ENCODE measurements at places on chromosomes 7 and 10.

DNA sequence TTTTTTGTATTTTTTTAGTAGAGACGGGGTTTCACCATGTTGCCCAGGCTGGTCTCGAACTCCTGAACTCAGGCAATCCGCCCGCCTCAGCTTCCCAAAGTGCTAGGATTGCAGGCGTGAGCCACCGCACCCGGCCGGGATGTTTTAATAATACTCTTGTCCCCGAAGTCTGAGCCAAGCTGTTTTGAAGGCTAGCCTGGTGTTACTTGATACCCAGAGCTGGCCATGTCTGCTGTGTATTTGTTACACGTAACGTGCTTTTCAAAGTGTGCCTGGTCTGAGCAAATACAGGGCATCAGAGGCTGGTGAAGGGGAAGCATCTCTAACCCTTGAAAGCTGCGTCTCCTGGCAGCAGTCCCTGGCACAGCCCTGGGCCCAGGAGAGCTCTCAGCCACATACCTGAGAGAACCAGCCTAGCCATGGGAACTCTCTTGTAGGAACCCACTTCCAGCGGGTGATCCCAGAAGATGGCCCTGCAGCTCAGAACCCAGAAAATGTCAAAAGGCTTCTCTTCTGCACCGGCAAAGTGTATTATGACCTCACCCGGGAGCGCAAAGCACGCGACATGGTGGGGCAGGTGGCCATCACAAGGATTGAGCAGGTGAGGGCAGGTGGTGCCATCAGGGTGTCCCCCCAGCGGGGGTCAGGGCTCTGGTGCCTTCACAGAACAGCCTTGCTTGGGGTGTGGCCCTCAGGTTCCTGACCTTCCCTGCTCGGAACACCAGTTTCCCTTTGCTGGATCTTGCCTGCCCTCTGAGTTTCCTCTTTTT lies 41.7 kb upstream of the ZMIZ2 start:
- DNase-seq, result no peak

- no peak for DNase-seq
Measured at GRCh38 chr7:89238156-89238555, 442.6 kb upstream of the TEX47 start.

GRCh38 chr10:77359287-77359691 lies 278.3 kb downstream of the KCNMA1 start:
- DNase-seq, result no peak

GRCh38 chr10:93601774-93602162 lies 733 bp upstream of the RBP4 start:
- no peak for DNase-seq

DNA sequence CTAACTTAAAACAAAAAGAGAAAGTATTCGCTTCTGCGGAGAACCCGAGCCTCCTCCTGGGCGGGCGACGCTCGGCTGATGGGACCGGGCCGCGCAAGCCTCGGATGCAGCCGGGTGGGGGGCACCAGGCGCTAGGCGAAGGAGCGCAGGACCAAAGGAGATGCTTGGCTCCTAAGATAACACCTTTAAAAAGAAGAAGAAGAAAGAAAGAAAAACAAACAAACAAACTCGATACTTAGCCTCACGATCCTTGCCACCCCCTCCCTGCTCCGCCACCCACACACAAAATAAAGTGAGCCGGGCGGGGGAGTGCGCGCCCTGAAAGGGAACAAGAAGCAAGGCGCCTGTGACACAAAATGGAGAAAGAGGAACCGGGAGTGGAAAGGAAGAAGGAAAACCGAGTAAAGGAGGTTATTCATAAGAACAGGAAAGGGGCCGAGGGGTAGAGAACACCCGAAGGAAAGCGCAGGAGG lies 34.0 kb upstream of the EBLN1 start:
- DNase-seq, result peak; percentile 67

- peak; percentile 14 for DNase-seq
Measured at GRCh38 chr10:78744491-78745090, 324.2 kb upstream of the ZMIZ1 start.

- DNase-seq, result no peak
Measured at GRCh38 chr10:93166134-93166533, 92.4 kb downstream of the CYP26A1 start.

GRCh38 chr7:4091767-4092166 lies 590.3 kb upstream of the FOXK1 start:
- DNase-seq, result no peak

- DNase-seq, result no peak
Measured at GRCh38 chr7:120468611-120469010, 195.6 kb downstream of the KCND2 start.

DNA sequence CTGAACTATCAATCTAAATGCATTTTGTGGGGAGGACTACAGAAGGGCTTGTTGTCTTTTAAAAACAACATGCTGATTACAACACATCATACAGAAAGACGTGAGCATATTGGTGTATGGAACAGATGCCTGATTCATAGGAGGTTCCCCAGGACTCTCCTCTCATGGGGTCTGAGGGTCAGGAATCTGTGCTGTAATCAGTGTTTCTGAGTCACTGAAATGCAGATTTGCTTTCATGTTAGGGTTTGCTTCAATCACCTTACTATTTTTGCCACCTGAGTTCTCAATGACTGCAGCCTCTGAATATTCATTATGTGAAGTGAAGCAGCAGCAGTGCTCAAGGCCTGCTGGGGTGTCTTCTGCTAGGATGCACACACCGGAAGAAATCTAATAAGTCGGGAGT lies 550 bp upstream of the ANK3 start:
- DNase-seq, result peak; percentile 9

DNA sequence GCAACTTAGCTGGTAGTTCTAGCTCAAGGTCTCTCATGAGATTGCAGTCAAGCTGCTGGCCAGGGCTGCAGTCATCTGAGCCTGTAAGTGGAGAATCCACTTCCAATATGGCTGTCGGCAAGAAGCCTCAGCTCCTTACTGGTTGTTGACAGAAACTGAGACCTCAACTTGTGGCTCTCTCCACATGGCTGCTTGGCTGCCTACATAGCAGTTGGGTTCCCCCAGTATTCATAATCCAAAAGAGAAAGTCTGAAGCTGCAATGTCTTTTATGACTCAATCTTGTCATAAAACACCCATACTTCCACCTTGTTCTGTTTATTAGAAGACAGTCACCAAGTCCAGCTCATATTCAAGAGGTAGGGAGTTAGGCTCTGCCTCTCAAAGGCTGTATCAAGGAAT lies 334.9 kb upstream of the KMT2E start:
- DNase-seq, result no peak

DNA sequence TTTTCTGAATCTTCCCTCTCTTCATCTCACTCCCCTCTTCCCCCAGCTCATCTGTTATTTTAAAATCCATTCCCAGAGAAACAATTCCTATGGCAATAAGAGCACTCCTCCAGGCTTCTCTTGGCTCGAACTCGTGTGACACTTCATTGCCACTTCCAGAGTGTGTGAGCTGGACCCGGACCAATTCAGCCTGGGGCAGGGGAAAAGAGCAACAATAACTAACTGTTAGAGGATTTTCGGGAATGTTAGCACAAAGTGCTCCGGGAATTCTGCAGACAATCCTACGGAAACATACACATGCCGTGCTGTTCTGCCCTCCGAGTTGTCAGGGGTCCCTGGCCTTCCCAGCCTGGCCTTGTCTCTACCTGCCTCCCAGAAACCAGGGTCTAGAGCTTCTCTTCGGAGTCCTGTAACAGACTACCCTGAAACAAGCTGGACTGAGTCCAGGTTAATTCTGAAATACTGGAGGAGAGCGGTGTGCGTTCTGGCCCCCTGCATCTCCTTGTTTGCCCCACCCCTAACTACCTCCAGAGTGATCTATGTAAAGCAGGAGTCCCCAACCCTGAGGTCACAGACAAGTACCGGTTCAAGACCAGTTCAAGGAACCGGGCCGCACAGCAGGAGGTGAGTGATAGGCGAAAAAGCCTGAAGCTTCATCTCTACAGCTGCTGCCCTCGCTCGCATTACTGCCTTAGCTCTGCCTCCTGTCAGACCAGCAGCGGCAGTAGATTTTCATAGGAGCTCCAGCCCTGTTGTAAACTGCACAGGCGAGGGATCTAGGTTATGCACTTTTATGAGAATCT lies 11.3 kb downstream of the COL26A1 start:
- no peak for DNase-seq

DNA sequence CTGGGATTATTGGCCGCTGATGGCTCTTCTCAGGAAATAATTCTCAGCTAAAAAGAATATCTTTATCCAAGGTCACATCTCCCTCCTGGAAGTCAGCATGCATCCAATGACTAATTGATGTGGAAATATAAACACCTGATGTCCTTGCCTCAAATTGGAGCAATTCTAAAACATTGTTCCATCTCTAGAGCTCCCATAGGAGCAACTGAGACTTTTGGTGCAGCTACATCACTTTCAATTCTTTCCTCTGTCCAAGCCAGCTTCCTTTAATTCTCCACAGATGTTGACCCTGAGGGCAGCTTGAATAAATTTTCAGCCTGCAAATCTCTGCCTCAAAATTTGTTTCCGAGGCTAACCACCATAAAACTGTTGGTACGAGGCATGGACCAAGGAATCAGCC lies 43.9 kb upstream of the KCND2 start:
- DNase-seq, result no peak

GRCh38 chr7:136174477-136175125 lies 197.4 kb upstream of the MTPN start:
- no peak for DNase-seq

- no peak for DNase-seq
Measured at GRCh38 chr7:20064974-20065862, 152.0 kb downstream of the MACC1 start.

DNA sequence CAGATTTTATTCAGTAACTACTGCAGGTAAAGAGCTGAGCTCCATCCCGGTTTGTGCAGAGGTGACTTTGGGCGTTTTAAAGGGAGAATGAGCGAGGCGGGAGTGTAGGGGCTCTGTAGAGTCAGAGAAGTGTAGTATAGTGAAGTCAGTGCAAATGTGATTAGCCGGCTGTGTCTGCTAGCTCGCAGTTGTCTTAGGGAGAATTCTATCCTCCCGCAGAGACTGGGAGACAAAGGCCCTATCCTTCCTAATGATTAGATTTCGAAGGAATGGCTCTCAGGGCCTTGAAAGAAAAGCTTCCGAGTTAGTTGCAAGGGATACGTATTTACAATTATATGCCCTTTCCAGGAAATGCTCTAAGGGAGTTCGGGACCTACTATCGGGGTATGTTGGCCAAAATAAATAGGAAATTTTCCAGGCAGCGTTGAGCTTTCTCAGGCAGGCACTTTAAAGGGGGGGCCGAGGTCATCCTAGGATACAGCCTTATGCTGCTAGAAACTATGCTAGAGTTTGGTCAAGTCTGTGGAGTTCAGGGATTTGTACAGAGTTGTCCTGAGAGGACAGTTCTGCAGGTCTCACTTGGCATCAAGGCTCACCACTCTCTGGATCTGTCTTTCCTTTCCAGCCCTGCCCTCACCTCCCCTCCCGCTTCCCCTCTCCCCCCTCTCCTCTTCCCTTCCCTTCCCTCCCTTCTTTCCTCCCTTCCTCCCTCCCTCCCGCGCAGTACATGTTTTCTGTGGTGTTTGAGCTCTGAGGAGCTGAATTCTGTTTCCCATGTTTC lies 825 bp downstream of the MRPL32 start:
- peak; percentile 77 for DNase-seq

DNA sequence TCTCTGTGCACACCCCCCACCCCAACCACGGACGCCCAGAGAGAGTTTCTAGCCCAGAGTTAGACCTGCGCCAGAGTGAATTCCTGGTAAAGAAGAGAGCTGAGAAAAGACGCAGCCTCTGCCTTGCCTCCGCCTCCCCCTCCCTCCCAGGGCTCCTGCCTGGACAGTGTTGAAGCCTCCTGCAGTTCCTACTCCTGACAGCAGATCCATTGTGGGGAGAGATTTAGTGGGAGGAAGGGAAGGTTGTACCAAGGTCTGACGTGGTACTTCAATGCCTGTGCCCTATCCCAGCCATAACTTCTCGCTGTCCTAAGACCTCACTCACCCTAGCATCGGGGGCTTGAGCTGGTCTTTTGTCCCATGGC lies 952 bp downstream of the SRRM3 start:
- DNase-seq, result no peak

DNA sequence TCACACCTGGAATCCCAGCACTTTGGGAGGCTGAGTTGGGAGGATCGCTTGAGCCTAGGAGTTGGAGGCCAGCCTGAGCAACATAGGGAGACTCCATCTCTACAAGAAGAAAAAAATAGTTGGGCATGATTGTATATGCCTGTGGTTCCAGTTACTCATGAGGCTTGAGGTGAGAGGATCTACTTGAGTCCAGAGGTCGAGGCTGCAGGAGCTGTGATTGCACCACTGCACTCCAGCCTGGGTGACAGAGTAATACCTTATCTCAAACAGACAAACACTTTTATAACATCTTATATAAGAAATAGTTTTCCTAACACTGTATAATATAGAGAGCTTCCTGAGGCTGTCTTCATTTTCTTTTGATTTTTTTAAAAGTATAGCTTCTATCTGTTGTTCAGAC lies 448.4 kb upstream of the COBL start:
- DNase-seq, result no peak

DNA sequence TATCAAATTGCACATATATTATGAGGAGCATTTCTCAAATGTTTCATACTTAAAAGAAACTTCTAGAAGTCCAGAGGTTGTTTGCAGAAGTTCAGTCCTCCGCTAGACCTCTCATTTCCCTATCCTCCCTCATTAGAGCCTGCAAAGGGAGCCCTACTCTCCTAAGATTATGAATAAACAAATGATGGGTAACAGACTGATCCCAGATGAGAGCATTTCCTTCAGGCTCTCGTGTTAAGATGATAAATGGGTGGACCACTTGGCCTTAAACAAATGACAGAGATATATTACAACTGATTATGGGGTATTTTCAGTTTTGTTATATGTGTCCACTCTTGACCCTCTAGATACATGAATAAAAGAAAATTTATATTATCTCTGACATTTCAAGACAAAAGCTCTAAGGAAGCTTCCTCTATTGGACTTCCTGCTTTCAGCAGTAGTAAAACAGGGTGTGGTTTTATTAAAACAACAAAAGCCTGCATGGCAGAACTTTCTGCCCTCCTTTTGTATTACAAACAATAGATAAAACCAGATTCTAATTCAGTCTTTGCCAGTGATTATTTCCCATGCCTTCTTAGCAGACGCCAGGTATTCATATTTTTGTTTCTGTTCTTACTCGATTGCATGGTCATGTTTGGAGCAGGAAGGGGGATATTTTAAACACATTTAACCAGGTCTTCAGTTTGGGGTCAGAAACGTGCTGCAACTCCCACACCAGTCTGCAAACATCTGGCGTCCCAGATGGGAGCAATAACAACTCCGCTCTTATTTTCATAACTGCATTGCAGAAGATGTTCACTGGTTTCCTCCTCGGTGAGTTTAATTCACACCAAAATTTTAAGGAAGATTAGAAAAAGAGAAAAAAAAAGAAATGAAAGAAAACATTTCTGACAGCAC lies 52.4 kb upstream of the FAM204A start:
- no peak for DNase-seq

GRCh38 chr10:116490028-116490662 lies 55.6 kb upstream of the PNLIP start:
- DNase-seq, result peak; percentile 10

DNA sequence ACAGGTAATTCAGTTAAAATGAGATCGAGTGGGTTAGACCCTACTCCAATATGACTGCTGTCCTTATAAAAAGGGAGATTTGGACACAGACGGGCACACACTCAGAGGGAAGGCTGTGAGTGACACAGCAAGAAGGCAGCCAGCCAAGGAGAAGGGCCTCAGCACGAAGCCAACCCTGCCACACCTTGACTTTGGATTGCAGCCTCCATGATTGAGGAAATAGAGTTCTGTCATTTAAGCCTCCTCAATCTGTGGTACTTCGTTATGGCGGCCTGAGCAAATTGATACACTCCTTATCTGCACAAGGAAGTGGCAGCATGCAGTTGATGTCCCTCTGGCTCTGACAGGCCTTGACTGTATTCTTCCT lies 43.8 kb downstream of the SH2D4B start:
- no peak for DNase-seq

All from endothelial cell of umbilical vein (primary cell).